ENCODE measurements at places on chromosomes 11 and 22. TPM values are rescaled to one million over a fixed set of nuclear protein-coding genes. Genes with fewer than 3 reads are reported as not detected.
A peak's percentile ranks its signal among the peaks of the same experiment; 100 is the strongest.

DNA sequence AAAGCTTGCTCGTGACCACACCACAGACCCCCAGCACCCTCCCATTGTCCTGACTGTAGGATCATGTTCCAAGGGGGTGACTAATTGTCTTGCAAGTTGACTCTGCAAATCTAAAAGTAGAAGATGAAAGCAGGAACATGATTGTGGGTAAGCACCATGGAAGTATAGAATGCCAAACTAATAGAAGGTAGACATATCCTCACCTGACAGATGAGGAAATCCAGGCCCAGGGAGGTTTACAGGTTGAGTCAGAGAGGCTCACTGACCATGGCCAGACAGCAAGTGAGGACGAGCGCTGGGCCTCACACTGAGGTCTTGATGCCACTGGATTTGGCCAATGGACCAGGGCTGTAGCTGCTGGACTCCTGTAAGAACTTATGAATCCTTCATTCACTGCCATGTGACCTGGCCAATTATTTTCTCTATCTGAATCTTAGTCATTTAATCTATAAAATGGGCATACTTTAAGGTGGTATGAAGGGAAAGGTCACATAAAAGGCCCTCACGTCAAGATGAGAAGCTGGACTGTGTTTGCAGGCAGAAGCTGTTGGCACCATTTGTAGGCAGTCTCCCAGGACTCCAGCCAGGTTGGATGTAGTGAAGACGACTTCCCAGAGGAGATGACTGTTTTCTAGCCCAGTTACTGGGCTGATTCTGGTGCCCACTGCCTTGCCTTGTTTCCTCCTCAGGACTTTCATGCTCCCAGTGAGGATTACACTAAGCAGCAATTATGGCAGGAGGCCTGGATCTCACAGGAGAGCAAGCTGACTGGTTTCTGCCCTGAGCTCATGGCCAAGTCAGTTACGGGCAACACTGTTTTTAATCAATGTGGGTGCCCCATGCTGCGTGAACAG is 54.6 kb downstream of the GAB4 start:
- DNase-seq: no peak

GRCh38 chr22:35930933-35931332 is 97.7 kb downstream of the RBFOX2 start:
- DNase-seq: peak; percentile 76

DNA sequence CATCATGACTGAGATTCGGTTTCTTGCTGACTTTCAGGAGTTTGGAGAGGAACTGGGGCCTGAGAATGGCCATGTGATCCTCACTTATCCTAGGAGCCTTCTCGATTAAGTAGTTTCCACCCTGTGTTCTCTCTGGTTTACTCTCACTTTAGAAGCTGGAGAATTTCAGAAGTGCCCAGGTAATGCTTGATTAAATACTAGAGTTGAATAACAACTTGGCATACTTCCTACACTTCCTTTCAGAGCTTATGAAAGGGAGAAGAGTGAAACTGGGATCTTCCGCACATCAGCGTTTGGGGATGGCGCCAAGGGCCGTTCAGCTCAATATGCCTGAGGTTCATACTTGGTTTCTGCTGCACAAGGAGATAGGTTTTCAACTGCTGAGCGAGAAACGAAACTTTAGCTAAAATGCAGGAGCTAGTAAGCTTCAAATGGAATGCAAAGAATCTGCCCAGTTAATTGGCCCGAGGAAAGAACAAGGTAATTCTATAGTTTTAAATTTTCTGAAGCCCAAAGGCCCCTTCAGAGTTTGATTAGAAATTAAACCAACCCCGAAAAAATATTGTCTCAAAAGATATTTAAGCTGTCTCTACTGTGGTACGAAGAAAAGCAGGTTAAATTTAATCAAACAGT is 823 bp upstream of the MUC15 start:
- DNase-seq: no peak

DNA sequence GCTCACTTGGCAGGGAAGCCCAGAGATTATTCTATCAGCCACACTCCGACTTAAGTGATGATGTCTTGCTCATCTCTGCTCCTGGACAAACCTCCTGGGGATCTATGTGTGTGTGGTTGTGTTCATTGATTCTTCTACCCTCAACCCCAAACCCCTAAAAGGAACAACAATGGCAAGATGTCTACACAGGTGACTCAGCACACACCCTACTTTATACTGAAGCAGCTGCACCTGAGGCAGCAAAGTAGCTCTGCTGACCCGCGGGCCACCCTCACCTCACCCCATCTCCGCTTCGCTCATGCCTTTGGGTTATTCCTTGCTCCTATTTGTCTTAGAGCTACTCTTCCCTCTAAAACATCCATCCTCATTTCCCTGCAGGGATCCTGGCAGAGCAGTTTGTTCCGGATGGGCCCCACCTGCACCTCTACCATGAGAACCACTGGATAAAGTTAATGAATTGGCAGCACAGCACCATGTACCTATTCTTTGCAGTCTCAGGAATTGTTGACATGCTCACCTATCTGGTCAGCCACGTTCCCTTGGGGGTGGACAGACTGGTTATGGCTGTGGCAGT is 38.7 kb downstream of the TMEM45B start:
- no peak for DNase-seq

SEPTIN3 gene
- total RNA-seq: not detected

DNA sequence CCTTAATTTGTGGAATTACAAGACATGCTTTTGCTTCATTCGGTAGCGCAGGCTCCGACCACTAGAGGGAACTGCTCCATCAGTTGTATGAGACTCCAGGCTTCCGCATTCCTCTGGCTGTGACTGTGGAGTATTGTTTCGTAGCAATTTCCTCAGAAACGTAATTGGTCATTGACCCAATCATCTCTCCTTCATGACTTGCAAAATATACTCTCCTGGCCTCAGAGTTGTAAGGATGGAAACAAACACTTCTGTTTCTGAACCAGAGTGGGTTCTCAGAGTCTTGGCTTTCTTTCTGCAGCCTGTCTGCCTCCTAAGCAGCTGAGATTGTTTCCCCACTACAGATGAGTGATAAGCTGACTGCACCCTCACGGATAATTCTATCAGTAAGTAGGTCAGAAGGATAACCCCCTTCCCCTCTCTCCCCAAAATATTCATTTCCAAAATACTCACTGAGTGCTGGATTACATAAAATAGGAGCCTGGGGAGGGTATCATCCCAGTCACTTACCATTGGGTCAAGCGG is 146.8 kb upstream of the ZC3H12C start:
- peak; percentile 94 for DNase-seq

- DNase-seq: no peak
Observed at GRCh38 chr22:49084206-49084605, 743.5 kb downstream of the BRD1 start.

DNA sequence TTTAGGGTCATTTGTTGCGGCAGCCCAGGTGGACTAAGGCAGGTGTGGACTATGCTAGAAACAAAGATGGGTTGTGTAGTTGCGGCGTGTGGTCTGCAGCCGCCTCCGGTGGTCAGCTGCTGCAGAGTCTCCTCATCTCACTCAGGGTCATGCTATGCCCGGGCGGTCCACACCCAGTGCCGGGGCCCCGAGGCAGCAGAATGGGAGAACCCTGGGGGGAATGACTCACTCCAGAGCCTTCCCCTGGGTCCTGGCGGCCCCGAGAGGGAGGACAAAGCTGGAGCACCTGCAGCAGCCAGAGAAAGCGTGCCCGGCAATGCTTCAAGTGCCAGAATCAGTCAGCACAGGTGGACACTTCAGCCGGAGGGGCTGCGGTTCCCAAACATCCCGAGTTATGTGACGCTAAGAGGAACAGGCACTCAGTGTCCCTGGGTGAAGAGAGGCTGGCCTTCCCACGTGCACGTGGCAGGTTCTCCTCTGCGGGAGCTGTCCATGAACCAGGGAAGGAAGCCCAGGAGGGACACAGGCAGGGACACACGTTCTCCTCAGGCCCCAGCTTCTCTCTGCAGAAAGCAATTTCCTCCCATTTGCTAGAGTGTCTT is 289.6 kb upstream of the B3GAT1 start:
- DNase-seq: no peak

DNA sequence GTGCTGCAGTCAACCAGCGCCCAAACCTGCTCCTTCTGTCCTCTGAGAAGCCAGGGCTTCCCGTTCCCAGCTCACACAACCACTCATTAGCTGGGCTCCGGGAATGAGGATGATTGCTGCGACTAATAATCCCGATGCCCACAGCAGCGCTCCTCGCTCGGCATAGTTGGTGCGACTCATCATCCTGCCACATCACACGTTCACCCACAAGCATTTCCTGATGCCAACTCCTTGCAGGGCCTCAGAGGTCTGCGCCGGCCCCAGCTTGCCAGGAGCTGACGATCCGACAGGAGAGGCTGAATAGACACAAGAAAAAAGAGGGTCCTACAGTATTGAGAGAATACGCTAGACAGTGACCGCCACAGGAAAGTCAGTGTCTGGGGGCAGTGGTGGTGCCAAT is 10.6 kb upstream of the CSNK1E start:
- peak; percentile 77 for DNase-seq

GRCh38 chr11:1235901-1236315 is 13.0 kb downstream of the MUC5B start:
- DNase-seq: no peak

DNA sequence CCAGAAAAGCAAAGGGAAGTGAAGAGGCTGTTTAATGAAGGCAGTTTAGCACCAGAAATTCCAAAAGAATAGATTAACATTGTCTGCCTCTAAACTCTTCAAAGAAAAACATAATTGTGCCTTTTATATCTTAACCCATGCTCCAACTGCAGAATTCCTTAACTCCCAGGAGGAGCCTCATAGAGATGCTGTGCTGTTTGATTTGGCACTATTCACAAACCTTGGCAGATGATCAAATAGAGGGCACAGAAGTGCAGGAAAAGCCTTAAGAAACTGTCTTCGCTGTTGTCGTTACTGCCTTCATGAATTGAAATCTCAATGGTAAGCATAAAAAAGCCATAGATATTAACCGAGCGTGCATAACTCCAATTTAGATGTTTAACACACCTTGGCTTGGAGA is 124.1 kb upstream of the MPPED2 start:
- peak; percentile 76 for DNase-seq

PDE2A gene
- total RNA-seq: 0.06 TPM

DNA sequence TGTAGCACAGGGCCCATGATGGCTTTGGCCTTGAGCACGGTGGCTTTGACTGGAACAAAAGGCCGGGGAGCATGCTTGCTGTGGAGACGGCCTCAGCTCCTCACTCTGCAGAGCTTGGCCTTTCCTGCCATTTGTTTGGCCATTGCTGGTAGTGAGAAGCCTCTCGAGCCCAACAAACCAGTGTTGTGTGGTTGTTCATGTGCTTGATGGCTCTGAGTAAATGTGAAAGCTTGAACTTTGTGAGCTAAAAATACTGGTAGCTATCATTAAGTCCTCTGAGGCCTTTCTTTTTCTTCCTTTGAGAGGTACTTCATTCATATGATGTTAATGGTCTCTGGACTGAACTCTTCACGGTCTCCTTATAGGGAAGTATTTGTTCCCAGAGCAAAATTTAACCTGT is 39.6 kb downstream of the NAT10 start:
- DNase-seq: no peak

DNA sequence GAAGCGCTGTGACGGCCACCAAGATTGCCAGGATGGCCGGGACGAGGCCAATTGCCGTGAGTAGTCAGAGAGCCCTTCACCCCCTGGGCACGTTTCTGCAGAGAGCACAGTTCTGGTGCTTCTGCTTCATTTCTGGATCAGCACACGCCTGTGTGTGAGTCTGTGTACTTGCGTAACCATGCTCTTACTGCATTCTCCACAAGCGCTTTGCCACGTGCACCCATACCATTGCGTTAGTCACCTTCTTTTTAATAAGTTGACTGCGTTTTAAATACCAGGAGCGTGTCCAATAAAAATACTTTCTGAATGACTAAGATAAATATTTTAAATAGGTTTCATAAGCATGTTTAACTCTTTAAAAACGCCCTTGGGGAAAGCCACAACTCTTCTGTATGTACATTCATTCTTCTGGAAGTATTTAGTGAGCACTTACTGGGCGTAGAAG is 143.0 kb upstream of the SORL1-AS1 start:
- DNase-seq: peak; percentile 95

GLB1L2 gene
- total RNA-seq: not detected

DNA sequence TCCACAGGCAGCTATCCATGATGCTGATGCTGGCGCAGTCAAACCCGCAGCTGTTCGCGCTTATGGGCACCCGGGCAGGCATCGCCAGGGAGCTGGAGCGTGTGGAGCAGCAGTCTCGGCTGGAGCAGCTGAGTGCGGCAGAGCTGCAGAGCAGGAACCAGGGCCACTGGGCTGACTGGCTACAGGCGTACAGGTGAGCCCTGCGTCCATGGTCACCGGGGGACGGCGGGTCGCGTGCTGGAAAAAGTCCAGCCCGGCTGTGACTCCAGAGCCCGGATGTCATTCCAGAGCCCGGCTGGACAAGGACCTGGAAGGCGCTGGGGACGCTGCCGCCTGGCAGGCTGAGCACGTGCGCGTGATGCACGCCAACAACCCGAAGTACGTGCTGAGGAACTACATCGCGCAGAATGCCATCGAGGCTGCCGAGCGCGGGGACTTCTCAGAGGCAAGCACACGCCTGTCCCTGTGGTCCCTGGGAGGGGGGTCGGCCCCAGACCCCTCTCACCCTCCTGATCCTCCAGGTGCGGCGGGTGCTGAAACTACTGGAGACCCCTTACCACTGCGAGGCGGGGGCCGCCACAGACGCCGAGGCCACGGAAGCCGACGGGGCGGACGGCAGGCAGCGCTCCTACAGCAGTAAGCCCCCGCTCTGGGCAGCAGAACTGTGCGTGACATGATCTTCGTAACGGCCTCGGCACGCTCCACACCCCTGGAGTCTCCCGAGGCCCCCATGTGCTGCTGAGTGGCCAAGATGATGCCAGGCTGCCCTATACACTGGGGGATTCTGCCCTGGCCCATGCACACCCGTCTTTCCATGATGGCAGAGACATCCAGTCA is 16.1 kb downstream of the SELENOO start:
- DNase-seq: no peak

DNA sequence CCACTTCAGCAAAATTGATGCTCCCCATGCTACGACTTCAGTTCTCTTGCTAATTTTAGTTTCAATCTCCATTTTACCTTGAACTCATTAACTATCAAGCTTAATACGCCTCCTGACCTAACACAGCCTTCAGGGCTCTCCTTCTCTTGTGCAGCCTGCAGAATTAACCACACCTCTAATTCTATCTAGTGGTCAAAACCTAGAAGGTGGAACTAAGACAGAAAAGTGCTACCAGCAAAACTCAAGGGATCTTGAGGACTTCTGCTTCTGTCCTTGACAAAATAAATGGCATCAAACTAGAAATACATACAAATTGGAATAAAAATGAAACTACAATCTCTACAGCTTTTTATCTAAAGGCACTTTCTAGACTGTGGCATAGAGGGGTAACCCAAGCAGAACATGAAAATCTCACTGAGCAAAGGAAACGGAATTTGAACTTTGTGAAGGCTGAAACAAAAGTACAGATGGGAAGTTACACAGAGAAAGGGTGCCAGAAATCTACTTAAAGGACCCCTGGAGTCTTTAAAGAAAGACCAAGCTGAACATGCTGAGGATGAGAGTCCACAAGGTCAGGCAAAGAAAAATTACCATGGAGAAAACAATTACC is 10.7 kb downstream of the CWF19L2 start:
- no peak for DNase-seq
